Colonic mucosa (tissue), 4 donors: ENCODE measurements at places on chromosomes 12 and 14. TPM values are rescaled to one million over a fixed set of nuclear protein-coding genes. Genes with fewer than 3 reads are reported as not detected.

GRCh38 chr12:82279536-82280058, 78.6 kb downstream of the CCDC59 start:
- H3K27ac ChIP-seq, result no peak overlapping the region
- no peak overlapping the region for H3K4me3 ChIP-seq
- H3K27me3 ChIP-seq, result no peaks in the 10 kb centered on the region

DNA sequence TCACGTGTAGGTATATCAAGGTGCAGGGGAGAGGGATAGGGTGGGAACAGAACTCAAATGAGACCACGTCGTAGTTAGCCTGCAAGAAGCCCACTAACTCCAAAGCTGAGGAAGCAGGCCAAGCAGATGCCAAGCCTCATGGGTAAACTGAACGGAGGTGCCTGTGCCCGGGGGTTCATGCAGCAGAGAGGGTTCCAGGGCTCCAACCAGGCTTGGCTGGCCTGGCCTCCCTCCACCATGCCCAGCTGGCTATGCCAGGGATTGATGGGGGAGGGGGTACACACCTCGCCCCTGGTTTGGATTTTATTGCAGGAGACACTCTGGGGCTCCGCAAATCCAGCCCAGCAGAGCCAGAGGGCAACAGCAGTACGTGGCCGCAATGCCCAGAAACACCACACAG, 27.3 kb downstream of the PXN start:
- no peaks in the 10 kb centered on the region for H3K27me3 ChIP-seq
- no peak for DNase-seq
- H3K36me3 ChIP-seq, result no peaks in the 10 kb centered on the region
- H3K4me3 ChIP-seq, result no peak overlapping the region
- H3K4me1 ChIP-seq, result peaks cover 6% of the 10 kb centered on the region

DNA sequence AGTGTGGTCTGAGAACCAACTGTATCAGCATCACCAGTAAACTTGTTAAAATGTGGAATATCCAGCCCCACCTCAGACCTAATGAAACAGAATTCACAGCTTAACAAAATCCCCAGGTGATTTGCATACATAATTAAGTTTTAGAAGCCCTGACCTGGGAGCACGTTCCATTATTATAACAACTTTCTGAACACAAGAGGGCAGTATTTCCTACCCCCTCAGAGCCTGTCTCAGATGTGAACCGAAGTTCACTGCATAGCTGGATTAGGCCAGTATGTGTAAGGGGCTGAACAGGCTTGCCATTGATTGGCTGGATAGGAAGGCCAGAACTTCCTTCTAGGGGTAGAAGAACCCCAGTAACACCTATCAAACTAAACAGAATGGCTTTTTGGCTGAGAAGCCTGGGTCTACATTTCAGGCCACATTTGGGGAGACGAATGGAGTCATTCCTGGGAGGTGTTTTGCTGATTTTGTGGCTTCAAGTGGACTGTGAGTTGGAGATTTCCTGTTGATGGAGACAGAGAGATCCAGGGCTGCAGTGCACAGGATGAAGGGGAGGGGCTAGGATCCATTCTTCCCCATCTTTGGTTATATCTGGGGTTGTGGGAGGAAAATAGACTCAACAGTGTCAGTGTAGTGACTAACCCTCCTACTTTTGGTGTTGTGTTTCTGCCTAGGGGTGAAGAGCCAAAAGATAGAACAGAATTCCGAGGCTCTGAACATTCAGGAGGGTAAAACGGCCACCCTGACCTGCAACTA, 94.7 kb upstream of the OR4E1 start:
- no peaks in the 10 kb centered on the region for H3K4me1 ChIP-seq
- no peaks in the 10 kb centered on the region for H3K27me3 ChIP-seq
- DNase-seq, result no peak
- no peaks in the 10 kb centered on the region for H3K36me3 ChIP-seq

The TAS2R43 gene
- 0.82 TPM for total RNA-seq

DNA sequence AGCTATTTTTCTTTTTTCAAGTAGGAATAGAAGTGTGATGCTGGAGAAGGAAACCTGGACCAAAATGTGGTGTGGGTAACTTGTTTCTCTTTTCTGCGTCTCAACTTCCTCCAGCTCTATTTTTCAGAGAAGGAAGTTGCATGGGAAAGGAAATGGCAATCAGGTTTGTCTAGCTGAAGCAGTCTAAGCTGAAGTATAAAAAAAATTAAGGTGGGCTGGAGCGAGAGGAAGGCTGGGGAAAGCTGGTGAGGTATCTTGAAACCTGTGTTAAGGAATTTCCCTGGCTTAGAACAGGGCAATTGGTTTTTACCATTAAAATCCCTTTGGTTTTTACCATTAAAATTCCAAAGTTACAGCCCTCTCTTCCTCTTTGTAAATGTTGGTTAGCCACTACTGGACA, 34.2 kb upstream of the NINJ2 start:
- no peak overlapping the region for H3K4me3 ChIP-seq
- no peak overlapping the region for H3K27ac ChIP-seq
- no peak for DNase-seq
- no peaks in the 10 kb centered on the region for H3K4me1 ChIP-seq
